Astrocyte (in vitro differentiated cells and primary cell): ENCODE measurements at places on chromosomes 13 and 19. TPM values are rescaled to one million over a fixed set of nuclear protein-coding genes. Genes with fewer than 3 reads are reported as not detected.

Gene C13orf46
- total RNA-seq: 3.0 and 5.0 TPM in 2 replicates

Gene ZNF730
- total RNA-seq: 2.0 and 2.8 TPM in 2 replicates

Gene ZNF554
- total RNA-seq: 3.1 and 3.6 TPM in 2 replicates

Gene TEKTIP1
- total RNA-seq: 0.68 TPM in 1 of 2 replicates, not detected in the other

Gene PRRG2
- total RNA-seq: 0.89 and 1.3 TPM in 2 replicates

Gene KCNK6
- 8.6 and 10.8 TPM in 2 replicates for total RNA-seq

Gene LAIR1
- total RNA-seq: not detected in 2 replicates
